ENCODE measurements at places on chromosomes 16 and 17.

GRCh38 chr17:68832109-68832802 lies 122.9 kb downstream of the ABCA8 start:
- DNase-seq, result no peak

- no peak for DNase-seq
These were observed 44.1 kb upstream of the ACSF3 start for GRCh38 chr16:89049484-89050118.

- no peak for DNase-seq
These were observed 2.2 kb downstream of the TMEM132E start for GRCh38 chr17:34581446-34582184.

DNA sequence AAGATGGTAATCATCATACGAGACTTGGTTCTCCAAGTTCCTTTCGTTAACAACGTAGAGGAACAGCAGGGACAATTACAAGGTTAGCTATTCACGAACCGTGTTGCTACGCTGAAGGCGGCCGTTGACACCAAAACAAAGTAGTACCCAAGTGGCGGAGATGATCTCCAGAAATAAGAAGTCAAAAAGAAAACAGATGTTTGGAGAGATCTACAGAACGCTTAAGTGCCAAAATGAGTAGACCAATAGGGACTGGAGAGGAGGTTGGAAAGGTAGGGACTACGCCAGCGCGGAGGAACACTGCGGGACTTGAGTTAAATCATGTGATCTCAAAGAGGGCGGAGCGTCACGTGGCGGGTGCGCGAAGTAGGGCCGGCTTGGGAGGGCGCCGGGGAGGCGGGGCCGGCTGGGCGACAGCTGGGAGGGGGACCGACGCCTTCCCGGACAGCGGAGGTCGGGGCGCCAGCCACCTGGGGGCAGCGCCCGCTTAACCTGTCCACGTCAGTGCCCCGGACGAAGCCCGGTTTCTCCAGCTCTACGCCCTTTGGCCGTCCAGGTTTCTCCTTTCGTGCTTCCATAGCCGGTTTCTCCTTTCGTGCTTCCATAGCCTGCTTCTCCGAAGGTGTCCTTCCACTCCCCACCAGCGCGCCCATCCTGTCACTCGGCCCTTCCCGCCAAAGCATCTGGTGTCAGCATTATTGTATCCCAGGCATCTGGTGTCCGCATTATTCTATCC lies 636 bp upstream of the GABARAP start:
- peak; percentile 93 for DNase-seq

- DNase-seq, result no peak
These were observed 5.9 kb downstream of the SLC5A11 start for GRCh38 chr16:24851700-24852099.

DNA sequence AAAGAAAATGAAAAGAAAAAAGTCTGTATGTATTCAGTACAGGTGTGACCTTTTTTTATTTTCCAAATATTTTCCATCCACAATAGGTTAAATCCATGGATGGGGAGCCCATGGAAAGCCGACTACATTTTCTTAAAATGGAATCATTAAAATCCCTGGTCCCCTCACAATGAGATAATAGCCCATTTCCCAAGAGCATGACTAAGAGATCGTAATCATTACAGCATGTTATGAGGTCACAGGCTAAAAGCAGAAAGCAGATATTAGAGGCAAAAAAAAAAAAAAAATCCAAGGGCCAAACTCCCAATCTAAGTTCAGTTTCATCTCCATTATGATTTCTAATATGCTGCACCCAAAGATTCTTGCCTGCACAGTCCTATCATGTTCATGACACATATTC lies 44.7 kb downstream of the CYTH1 start:
- no peak for DNase-seq

DNA sequence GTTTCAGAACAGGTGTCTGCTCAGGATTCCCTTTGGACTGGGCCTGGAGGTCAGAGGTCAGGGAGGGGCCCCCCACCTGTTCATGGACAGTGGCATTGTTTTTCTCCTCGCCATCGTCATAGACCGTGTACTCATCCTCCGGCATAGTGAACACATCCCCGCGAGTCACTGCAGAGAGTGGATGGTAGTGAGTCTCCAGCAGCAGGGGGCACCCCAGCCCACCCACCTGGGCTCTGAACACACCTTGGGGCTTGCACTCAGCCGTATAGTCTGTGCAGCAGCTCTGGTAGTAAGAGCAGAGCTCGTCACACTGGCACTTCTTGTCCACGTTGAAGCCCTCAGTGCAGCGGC lies 448 bp downstream of the VTN start:
- no peak for DNase-seq

DNA sequence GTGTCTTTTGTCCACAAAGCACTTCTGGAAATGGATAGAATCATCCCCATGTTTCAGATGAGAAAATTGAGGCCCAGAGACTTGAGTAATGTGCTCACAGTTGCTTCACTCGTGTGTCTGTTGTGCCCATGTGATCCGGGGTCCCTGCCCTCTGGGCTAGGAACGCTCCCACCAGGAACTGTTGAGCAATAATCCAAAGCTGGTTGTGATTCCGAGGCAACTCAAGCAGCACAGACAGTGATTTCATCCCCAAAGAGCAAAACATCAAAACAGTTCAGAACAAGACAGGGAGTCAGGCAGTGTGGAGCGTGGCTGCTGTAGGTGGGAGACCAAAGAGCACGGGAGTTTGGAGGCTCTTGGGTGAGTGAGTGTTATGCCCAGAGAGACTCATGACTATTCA lies 205.0 kb upstream of the ASIC2 start:
- no peak for DNase-seq

DNA sequence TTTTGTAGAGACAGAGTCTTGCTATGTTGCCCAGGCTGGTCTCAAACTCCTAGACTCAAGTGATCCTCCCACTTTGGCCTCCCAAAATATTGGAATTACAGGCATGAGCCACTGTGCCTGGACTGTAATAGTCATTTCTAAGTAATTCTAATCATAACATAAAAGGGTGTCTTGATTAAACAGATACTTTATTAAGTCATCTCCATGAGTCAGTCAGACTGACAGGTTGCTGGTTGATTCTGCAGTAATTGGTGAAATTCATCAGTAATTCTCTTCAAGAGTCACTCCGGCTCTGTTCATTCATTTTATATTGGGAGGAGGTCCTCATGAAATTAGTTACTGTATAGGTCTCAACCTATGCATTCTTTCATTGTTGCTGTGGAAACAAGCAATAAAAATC lies 85.6 kb downstream of the SPECC1 start:
- no peak for DNase-seq

GRCh38 chr17:79291391-79291790 lies 216.8 kb downstream of the ENGASE start:
- no peak for DNase-seq

DNA sequence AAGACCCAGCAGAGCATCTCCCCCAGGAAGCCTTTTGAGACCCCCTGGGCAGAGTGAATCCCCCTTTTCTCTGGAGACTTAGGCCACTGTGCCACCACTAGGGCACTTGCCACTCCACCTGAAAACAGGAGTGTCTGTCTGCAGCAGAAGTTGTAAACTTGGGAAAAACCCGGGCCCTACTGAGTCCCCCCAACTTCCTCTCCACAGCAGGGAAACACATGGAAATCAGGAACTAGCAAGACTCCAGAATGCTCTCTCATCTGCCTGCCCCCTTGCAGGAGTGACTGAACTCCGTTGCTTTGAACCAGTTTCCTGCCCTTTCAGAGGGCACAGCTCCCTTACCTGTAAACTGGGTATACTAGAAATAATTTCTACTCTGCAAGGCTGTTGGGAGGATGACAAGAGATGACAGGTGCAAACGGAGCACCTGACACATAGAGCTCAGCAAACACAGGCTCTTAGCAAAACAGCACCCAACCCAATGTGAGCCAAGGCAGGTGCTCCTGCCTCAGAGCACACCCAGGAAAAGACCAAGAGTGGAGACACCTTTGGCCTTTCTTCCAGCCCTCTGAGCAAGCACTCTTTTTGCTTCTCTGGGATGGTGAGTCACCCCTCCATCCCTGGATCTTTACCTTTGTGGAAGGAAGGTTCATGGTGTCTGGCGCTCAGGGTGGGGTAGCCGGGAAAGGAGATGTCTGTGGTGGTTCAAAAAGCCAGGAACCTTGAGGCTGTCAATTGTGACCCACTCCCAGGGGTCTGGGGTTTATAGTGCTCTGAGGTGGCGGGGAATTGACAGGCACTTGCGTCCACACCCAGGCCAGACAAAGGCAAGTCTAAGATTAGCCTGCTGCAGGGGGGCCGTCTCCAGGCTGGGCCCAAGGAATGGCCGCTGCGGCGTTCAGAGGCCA lies at the start of gene HCRT:
HCRT (minus strand) TSS at position 740 of the 908 bp plus-strand sequence; CDS start at position 653, 87 bp downstream.
- no peak for DNase-seq

All from effector memory CD4-positive, alpha-beta T cell (primary cell).